Sigmoid colon (tissue), 7 donors: ENCODE measurements at places on chromosomes 2 and 18. TPM values are rescaled to one million over a fixed set of nuclear protein-coding genes. Genes with fewer than 3 reads are reported as not detected.

Gene IGFBP2
- total RNA-seq = 45.7 TPM

Gene RMDN2
- total RNA-seq = 13.0 TPM

Gene TDRD15
- not detected for total RNA-seq

DNA sequence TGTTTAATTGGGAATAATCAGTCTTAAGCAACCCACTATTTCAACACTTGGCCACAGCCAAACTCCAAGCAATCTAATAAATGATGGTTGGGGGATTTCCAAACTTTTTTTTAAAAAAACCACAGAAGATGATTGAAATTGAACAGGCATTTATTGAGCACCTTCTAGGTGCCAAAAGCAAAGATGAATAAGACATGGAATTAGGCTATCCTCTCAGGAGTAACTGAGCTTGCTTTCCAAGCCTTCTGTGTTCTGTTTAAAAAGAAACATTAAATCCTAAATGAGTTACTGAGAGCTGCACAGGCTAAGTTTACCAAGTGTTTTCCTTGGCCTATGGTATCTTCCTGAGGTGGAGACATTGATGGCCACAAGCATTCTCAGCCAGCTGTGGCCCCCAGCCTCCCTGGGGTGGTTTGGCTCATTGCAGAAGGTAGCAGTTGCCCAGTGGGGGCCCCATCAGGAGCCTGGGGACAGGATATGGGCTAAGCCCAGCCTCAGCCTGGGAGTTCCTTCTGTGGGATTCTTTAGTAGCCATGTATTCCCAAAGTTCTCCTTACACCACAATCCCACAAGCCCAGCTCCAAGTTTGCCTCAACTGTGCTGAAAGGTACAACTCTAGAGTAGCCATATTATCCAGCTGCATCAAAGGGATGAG, 174.3 kb downstream of the C1D start:
- H3K27me3 ChIP-seq = no peaks in the 10 kb centered on the region
- no peak overlapping the region for H3K4me3 ChIP-seq
- no peak for DNase-seq
- H3K4me1 ChIP-seq = no peaks in the 10 kb centered on the region

GRCh38 chr18:47995654-47996053, 65.2 kb upstream of the SMAD2 start:
- no peak overlapping the region for H3K27ac ChIP-seq
- no peaks in the 10 kb centered on the region for H3K27me3 ChIP-seq
- H3K4me1 ChIP-seq = no peaks in the 10 kb centered on the region
- H3K4me3 ChIP-seq = no peak overlapping the region

DNA sequence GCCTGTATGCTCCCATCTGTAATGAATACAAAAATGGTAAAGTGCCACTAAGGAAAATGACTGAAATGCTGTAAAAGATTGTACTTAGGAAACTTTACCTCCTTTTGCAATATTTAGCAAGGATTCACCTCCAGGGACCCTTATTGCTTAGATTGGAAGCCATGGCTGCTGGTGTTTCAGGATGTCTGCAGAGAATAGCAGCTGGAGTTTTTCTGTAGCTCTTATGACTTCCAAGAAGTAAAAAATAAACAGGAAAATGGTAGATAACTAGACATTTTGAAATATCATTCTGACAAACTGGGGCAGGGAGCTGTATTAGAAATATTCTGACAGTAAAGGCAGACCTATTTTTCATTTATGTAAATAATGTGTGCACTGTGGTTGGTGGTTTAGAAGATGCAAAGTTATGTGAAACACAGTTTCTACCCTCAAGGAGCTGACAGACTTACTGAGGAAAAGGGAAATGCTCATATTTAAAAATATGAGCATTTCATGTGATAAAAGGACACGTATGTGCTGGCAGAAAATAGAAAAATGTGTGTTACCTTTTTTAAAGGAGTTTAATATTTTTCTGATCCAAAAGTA, 224.9 kb upstream of the BOD1L2 start:
- no peaks in the 10 kb centered on the region for H3K27me3 ChIP-seq
- no peaks in the 10 kb centered on the region for H3K4me1 ChIP-seq
- no peak for DNase-seq
- no peak overlapping the region for H3K4me3 ChIP-seq
- no peaks in the 10 kb centered on the region for H3K36me3 ChIP-seq

DNA sequence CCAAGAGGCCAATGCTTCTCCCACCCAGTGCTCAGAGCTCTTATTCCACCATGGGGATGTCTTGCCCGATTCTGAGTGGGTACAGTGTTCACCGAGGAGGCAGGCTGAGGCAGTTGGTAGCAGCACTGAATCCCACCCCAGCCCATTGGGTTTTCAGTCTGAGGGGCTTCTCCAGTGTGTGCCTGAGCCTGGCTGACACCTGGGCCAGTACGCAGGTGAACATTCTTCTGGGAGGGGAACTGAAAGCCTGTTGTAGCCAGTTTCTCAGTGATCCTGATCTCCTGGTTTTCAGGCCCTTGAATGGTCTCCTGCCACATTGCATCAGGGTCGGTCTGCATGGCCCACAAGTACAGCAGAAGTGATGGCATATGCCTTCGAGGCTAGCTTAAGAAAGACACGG, 98.2 kb downstream of the TMEM17 start:
- no peaks in the 10 kb centered on the region for H3K27me3 ChIP-seq
- H3K4me1 ChIP-seq = peaks cover 28% of the 10 kb centered on the region
- no peaks in the 10 kb centered on the region for H3K36me3 ChIP-seq

DNA sequence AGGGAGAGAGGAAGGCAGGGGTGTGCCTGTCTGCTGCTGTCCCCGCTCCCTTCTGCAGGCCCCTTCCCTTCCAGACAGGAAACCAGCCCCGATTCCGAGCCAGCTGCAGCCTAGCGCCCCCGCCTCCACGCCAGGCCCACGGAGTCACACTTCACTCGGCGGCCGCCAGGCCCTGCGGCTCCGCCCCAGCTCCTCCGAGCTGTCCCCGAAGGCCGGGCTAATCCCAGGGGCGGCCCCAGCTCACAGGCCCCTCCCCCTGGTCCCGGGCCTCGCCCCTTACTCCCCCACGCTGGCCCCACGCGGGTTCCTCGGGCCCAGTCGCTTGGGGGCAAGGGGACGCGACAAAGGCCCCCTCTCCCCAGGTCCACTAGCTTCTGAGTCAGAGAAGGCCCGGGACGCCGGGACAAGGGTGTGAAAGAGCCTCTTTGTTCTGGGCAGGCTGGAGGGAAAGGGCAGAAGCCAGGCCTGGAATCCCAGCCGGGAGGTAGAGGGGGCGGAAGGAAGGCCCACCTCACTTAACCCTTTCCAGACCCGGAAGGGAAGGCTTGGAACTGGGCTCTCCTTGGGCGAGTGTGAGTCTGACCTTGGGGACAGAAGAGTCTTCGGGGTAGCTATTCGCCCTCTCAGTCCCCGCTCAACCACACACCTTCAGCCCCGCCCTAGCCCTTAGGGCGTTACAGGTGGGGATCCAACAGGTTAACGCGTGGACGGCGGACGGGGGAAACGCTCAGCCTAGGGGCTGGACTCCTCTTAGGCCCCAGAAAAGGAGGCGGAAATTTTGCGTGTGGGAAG, 1.2 kb downstream of the RTKN start:
- H3K27me3 ChIP-seq = peaks cover 6% of the 10 kb centered on the region
- peak overlapping the region; percentile 87 for H3K27ac ChIP-seq
- peak; percentile 95 for DNase-seq
- peaks cover 7% of the 10 kb centered on the region for H3K36me3 ChIP-seq
- peaks cover 51% of the 10 kb centered on the region for H3K4me1 ChIP-seq

DNA sequence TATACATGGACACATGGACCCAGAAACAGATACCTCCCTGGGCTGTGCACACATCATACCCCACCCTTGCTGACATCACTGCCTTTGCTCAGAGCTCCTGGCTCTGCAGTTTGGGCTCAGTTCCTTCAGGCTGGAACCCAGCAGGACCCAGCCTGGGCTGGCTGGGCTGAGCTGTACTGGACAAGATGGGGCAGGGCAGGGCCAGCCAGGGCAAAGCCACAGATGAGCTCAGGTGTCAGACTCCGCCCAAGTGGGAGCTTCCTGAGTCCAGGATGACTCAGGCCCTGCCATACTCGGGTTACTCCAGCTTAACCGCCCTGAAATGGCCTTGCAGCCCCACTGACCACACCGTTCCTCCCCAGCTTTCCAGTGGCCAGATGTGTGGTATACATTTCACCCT, 284.9 kb downstream of the OSR1 start:
- no peak overlapping the region for H3K27ac ChIP-seq
- no peaks in the 10 kb centered on the region for H3K27me3 ChIP-seq
- no peaks in the 10 kb centered on the region for H3K4me1 ChIP-seq
- H3K4me3 ChIP-seq = no peak overlapping the region

GRCh38 chr2:203164311-203164935, 74.4 kb upstream of the CYP20A1 start:
- peaks cover 6% of the 10 kb centered on the region for H3K36me3 ChIP-seq
- no peaks in the 10 kb centered on the region for H3K4me1 ChIP-seq
- no peak for DNase-seq
- H3K27me3 ChIP-seq = no peaks in the 10 kb centered on the region

DNA sequence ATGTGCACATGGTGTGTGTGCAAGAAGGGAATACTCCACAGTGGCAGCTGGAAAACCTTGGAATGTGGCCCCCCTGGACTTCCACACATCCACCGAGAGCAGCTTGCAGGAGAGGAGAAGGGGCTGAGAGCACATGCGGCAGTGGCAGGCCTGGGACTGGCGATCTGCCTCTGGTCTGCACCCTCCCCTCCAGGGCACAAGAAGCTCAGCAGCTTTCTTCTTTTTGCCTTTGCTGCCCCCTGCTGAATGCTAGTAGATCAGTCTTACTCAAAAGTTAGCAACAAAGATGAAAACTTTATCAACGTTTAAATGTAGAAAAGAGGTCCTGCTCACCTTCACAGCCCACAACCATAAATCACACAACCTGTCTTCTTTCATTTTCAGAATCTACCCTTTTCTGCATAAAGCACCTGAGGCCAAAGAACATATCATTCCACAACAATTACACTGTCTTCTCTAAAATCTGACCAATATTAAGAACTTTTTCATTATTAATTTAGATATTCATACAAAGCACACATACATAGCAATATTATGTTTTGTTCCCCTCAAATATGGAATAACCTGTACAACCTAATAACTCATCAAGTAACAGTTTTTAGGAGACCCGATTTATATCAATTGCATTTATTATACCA, 34.6 kb downstream of the TGFBRAP1 start:
- H3K36me3 ChIP-seq = peaks cover 27% of the 10 kb centered on the region
- DNase-seq = no peak
- no peaks in the 10 kb centered on the region for H3K27me3 ChIP-seq
- H3K27ac ChIP-seq = no peak overlapping the region
- H3K4me1 ChIP-seq = no peaks in the 10 kb centered on the region

- H3K36me3 ChIP-seq = no peaks in the 10 kb centered on the region
- no peaks in the 10 kb centered on the region for H3K4me1 ChIP-seq
- peak overlapping the region; percentile 84 for H3K4me3 ChIP-seq
- H3K27ac ChIP-seq = peak overlapping the region; percentile 93
- no peak for DNase-seq
Observed at GRCh38 chr2:66435549-66435875, 587 bp downstream of the MEIS1 start.

GRCh38 chr2:73970850-73971471, 13.7 kb upstream of the TET3 start:
- H3K27ac ChIP-seq = peak overlapping the region; percentile 39
- H3K27me3 ChIP-seq = no peaks in the 10 kb centered on the region
- H3K4me1 ChIP-seq = no peaks in the 10 kb centered on the region

- no peak overlapping the region for H3K27ac ChIP-seq
- no peaks in the 10 kb centered on the region for H3K27me3 ChIP-seq
- H3K36me3 ChIP-seq = no peaks in the 10 kb centered on the region
- DNase-seq = no peak
- H3K4me3 ChIP-seq = no peak overlapping the region
Observed at GRCh38 chr18:62420151-62420512, 95.0 kb downstream of the TNFRSF11A start.

DNA sequence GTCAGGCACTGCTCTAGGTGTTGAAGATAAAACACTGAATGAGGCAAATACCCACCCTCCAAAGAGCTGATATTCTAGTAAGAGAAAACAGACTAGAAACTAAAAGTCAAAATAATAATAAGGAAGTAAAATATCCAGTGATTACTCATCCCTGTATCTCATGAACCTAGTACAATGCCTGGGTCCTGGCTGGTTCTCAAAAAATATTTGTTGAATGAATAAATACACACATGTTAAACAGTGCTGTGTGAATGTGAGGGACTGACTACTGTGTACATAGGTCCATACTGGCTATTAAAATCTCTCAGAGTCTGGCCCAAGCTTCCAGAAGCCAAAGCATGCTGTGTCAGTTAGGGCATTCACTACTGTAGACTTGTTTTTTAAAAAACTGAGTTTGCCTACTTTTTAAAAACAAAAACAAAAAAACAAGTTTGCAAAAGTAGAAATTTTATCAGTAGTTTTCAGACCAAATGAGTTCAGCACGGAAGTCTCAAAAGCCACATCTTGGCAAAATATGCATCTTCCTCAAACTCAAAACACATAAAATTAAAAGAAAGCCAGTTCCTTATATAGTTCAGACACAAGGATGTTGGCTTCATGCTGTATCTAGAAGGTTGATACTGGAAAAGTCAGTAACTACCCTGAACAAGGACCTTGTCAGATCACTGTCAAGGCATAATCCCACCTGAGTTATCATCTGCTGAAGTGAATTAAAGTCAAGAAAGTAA, 136.2 kb downstream of the THADA start:
- H3K27ac ChIP-seq = peak overlapping the region; percentile 70
- H3K27me3 ChIP-seq = no peaks in the 10 kb centered on the region
- peaks cover 63% of the 10 kb centered on the region for H3K4me1 ChIP-seq
- no peak overlapping the region for H3K4me3 ChIP-seq

DNA sequence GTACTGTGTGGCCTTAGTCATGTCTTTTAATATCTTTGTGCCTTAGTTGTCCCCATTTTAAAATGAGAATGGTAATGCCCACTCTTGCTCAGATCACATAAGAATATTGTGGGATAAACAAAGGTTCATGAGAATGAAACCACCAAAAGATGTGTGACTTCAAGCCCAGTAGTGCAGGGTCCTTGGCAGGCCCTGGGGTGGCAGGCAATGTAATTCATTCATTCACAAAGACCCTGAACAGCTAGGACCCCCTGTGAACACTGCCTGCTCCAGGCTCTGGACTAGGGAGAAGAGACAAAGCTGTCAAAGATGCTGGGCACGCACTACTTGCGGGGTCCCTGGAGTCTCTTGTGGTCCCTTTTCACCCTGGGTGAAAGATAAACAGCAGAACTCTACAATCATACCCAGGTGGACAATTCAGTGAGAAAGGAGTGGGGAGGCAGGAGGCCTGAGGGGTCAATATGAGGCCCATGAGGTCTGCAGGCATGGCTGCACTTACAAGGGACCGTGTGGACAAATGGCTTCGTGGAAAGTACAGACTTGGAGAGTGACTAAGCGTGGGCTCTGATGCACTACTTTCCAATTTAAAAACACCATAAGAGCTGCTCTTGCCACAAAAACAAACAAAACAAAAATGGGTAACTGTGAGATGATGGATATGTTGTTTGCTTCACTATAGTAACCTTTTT, 136.1 kb downstream of the SMAD7 start:
- H3K36me3 ChIP-seq = no peaks in the 10 kb centered on the region
- H3K4me3 ChIP-seq = no peak overlapping the region
- peak; percentile 15 for DNase-seq
- H3K27ac ChIP-seq = no peak overlapping the region

GRCh38 chr18:8601277-8602032, 7.8 kb upstream of the RAB12 start:
- DNase-seq = no peak
- no peaks in the 10 kb centered on the region for H3K36me3 ChIP-seq
- no peaks in the 10 kb centered on the region for H3K27me3 ChIP-seq
- no peaks in the 10 kb centered on the region for H3K4me1 ChIP-seq
